ENCODE measurements at places on chromosomes 11 and 22.

DNA sequence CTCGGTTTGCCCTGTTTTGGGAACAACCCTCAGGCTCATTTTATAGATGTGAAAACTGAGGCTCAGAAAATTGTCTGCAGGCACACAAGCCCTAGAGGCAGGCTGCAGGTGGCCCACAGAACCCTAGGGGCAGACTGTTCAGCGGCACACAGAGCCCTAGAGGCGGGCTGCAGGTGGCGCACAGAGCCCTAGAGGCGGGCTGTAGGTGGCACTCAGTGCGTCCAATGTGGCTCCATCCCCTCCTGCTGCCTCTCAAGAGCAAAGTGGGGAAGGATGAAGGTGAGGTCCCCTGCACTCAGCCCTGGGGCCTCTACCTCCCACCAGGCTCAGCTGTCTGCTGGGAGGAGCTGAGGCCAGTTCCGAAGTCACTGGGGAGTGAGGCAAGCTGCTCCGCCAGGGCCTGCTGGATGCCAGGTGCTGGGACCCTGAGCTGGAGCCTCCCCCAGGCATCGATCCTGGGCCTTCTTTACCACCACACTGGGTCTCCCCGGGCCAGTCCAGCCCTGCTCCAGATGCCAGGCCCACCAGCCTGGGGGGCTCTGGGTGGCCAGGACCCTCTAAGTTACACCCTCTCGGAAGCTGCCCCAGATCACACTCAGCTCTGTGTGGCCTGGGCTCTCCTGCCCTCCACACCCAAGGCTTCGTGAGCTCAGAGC, 2.3 kb downstream of the ACY3 start:
- no peak for DNase-seq

- DNase-seq: no peak
Observed at GRCh38 chr22:29330753-29331152, 15.3 kb upstream of the RASL10A start.

GRCh38 chr11:73660497-73661034, 14.2 kb downstream of the PLEKHB1 start:
- no peak for DNase-seq

DNA sequence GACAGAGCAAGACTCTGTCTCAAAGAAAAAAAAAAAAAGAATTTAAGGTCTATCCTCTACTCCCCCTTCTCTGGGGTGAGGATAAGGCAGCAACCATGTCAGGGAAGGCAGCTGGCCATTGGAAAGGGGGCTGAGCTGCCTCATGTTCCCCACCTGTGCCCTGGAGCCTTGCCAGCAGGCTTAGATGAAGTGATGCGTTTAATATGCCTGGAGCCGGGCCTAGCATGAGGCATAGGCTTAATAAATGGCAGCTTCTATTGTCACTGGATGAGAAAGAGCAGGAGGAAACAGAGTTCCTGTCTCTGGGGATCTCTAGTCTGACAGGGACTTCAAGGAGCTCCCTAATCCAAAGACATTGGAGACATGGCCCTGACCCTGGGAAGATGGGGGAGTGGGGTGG, 3.2 kb upstream of the KCNE3 start:
- DNase-seq: no peak

DNA sequence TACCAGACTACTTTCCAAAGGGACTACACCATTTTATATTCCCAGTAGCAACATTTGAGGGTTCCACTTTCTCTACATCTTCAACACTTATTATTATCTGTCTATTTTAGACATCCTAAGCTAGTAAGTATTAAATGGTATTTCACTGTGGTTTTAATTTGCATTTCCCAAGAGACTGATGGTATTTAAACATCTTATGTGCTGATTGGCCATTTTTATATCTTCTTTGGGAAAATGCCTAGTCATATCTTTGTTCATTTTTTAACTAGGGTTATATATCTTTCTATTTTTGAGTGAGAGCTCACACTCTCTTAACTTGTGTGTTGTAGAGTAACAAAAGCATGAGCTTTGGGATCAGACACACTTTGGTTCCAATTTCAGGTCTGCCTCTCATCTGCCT, 73.7 kb downstream of the PRCP start:
- no peak for DNase-seq

DNA sequence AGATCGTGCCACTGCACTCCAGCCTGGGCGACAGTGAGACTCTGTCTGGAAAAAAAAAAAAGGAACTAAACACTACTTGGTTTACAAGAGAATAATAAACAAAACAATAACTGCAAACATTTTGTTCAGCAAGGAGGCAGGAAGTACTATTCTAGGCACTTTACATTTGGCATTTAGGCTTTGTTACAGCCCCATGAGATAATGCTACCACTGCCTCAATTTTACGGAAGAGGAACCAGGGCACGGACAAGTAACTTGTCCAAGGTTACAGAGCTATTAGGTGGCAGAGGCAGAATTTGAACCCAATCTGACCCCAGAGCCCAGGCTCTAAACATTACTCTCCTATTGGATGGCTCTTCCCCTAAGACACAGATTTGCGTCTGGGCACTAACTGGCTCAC, 108.7 kb upstream of the AKIP1 start:
- no peak for DNase-seq

GRCh38 chr22:30695871-30696655, 1.4 kb downstream of the OSBP2 start:
- DNase-seq: no peak

DNA sequence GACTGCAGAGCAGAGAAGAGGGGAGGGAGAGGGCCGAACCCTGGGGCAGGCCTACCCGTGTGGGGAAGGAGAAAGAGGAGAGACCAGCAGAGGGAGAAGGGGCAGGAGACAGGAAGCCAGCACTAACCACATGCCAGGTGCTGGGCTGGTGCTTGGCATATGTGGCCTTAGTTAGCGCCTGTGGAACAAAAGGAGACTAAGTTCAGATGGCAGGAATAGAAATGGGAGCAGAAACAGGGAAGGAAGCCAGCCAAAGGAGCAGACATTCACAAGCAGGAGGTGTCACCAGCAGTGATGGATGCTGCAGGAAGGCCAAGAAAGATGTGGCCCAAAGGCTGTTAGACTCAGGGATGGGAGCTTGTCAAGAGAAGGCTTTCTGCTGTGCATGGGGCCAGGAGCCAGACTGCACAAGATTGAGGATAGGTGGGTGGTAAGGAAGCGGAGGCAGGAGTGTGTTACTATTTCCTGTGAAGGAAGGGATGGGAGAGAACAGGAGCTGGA, 26.7 kb downstream of the TREH start:
- peak; percentile 58 for DNase-seq

DNA sequence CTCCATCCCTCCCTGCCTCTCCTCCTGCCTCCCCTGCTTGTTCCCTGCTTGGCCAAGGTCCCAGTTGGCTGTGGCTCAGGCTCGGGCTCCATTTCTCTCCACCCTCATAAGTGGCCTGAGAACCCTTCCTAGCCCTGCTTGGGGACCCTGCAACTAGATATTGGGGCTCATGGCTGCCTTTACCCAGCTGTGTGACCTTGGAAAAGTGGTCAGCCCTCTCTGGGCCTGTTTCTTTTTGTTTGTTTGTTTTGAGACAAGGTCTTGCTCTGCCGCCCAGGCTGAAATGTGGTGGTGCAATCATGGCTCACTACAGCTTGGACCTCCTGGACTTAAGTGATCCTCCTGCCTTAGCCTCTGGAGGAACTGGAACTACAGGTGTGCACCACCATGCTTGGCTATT, 20.3 kb upstream of the CABP2 start:
- DNase-seq: no peak

- no peak for DNase-seq
Observed at GRCh38 chr11:17683377-17684161, 35.8 kb upstream of the MYOD1 start.

DNA sequence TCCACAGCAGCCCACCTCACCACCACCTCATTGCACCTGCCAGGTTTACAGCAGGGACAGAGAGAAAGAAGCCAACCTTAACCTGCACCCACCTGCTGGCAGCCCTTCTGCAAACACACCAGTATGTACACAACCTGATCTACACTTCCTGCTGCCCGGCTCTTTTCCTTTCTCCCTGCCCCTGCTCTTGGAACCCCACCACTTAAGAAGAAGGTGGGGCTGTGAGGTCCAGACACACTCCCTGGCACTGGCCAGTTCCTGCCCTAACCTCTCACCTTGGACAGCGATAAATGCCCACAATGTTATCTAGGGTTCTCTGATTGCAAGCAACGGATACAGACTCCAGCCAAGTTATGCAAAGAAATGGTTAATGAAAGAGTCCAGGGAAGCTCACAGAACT, 10.8 kb upstream of the SLC35C1 start:
- DNase-seq: no peak

DNA sequence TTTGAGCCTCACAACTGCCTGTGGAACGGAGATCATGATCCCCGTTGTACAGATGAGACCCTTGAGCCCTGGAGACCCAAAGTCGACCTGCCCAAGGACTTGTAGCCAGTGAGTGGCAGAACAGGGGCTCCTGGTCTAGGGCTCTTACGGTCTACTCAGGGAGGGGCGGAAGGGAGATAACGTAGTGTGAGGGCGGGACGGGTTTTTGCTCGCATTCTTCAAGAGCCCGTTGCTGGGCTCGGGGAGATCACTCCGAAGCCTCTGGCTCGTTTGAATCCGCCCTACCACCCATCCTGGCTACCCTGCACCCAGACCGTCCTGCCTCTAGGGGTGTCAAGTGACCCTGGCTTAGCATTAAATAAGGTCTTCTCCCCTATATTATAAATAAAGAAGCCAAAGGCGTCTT, 639 bp downstream of the CRY2 start:
- DNase-seq: no peak

- no peak for DNase-seq
Observed at GRCh38 chr22:49012712-49013395, 814.8 kb downstream of the BRD1 start.

GRCh38 chr22:38628444-38628843, 27.7 kb downstream of the FAM227A start:
- no peak for DNase-seq

DNA sequence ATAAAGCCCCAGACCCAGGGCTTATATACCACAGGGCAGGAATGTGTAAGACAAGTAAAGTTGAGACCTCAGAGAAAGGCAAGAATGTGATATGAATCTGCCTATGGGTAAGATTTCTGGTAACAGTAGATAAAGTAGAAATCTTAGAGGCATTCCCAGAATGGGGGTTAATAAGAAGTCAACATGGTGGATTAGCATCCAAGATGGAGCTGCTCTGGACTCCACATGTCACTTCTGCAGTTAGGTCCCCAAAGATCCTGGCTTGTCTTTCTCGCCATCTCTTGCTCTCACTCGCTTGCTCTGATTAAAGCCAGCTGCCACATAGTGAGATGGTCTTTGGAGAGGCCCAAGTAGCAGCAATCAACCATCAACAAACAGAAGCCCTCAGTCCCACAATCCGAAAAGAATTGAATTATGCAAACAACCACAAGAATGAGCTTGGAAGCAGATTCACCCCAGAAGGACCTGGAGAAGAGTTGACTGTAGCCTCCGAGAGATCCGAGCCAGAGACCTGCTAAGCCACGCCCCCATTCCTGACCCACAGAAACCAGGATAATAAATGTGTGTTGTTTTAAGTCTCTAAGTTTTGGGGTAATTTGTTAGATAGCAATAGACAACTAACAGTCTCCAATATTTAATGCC, 5.4 kb upstream of the C11orf86 start:
- no peak for DNase-seq

- DNase-seq: no peak
Observed at GRCh38 chr22:36765943-36766450, 9.9 kb downstream of the IFT27 start.

GRCh38 chr11:129023968-129024676, 81.5 kb upstream of the TP53AIP1 start:
- DNase-seq: peak; percentile 49

DNA sequence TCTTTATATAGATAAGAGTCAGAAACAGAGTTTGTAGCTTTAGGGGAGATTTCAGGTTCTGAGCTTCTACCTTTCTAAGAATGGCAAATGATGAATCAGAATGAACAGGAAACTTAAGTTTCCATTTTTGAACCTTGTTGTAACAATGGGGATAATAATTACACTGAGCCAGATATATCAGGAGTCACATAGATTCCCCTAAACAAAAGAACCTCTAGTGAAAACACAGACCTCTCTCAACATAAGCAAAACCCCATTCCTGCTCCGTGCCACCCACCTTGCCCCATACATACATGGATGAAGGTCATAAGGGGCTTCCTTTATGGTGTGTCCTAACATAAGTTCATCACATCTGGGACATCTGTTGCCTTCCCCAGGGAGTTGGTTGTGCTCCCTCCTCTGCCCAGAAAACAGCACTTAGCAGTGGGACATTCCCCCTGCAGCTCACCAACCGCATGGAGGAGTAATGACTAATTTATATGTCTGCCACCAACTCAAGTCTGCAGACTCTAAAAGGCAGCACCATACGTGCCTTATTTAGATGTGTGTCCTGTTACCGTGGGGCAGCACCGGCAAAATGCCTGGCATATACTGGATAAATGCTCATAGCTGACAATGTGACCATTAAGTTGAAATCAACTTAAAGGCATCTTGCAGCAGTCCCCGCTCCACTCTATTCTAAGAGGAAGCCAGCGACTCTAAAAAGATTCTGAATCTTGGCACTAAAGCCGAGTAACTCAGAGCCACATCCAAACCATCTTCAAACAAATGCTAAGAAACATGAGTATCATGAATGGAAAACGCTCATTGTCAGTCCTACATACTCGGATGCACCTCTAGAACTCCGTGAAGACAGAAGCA, 8.0 kb downstream of the JAML start:
- DNase-seq: no peak

GRCh38 chr22:43988116-43988820, 33.0 kb downstream of the SAMM50 start:
- no peak for DNase-seq

GRCh38 chr11:8290081-8290810, 26.6 kb upstream of the LMO1 start:
- no peak for DNase-seq

GRCh38 chr22:49880281-49880680, 26.6 kb downstream of the ZBED4 start:
- DNase-seq: no peak

GRCh38 chr22:43205748-43206508, 19.0 kb upstream of the TTLL12 start:
- no peak for DNase-seq

- DNase-seq: no peak
Observed at GRCh38 chr22:19820880-19821522, 33.7 kb downstream of the GNB1L start.

DNA sequence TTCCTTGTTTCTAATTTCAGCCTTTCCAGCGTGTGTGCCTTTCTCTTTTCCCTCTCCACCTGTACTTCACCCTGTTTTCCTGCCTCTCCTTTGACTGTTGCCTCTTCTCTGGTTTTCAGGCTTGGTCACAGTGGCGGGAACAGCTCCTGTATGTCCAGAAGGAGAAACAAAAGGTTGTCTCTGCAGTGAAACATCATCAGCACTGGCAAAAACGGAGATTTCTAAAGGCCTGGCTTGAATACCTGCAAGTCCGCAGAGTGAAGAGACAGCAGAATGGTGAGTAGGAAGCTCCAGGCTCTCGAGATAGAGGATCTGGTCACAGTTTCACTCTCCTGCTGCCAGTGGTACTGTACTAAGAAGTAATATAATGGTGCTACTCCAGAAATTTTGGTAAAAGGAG, 76.6 kb downstream of the SFI1 start:
- no peak for DNase-seq

DNA sequence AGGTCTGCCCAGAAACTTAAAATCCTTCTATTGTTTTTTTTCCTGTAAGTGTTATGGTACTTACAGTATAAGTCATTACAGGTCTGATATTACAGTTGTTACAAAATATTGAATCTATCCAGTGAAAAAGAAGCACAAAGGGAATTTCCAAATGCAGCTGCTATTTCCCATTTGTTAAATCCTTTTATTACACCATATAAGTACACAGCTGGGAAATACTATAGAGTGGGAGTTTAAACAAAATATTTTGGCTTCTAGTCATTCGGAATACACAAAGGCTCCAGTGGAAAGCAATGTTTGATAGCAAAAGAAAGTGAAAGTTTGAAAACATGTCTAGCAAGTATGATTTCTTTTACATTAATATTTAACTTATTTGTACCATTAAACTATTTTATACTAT, 18.0 kb downstream of the SOX6 start:
- no peak for DNase-seq

Data from putamen (tissue), 1 donor.